ENCODE measurements at places on chromosomes 7 and 10. TPM values are rescaled to one million over a fixed set of nuclear protein-coding genes. Genes with fewer than 3 reads are reported as not detected.

SRI gene
- 75.6 TPM for total RNA-seq

SUN1 gene
- 115 TPM for total RNA-seq

STEAP4 gene
- total RNA-seq, result not detected

CNNM1 gene
- total RNA-seq, result not detected

PRR15 gene
- not detected for total RNA-seq

ANKRD61 gene
- 0.42 TPM for total RNA-seq

IQUB gene
- total RNA-seq, result 0.08 TPM

ZFYVE27 gene
- total RNA-seq, result 20.9 TPM

DNA sequence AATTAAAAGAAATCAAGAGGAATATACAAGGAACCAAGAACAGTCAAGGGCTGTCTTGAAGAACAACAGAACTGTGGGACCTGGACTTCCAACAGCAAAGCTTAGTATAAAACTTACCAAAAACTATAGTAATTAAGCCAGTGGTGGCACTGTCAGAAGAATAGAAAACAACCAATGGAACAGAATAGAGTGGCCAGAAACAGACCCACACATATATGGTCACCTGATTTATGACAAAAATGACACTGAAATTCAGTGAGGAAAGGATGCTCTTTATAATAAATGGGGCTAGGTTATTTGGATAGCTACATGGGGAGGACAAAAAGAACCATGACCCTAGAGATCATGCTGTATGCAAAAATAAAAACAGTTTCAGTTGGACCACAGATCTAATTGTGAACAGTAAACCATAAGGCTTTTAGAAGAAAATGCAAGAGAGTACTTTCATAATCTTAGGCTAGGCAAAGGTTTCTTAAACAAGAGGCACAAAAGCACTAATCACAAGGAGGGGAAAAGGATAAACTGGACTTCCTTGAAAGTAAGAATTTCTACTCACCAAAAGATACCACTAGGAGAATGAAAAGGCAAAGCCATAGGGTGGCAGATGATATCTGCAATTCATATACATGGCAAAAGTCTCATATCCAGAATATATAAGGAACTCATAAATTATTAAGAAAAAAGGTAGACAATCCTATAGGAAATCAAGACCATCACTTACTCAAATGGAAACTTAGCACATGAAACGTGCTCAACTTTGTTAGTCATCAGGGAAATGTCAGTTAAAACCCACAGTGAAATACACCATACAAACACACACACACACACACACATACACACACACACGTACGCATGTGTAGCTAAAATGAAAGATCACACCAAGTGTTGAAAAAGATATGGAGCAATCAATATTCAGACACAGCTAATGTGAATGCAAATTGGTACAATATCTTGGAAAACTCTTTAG lies 20.8 kb downstream of the HYCC1 start:
- DNase-seq, result no peak

DNA sequence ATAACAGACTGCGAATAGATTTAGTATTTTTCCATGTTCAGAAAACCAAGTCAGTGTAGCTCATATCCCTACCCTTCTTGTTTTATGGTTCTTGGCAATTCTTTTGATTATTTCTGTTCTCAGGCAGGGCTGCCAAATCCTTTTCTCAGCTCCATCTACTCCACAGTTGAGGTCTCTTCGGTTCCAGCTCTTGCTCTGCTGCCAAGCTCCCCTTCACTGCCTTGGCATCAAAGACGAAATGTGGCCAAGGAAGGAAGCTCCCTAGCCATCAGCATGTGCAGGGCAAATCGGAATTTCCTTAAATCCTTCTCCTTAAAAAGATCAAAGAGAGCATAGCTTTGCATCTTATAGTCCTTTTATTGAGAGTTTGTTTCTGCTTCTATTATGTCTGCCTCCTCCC lies 116.4 kb upstream of the NOBOX start:
- DNase-seq, result no peak

DNA sequence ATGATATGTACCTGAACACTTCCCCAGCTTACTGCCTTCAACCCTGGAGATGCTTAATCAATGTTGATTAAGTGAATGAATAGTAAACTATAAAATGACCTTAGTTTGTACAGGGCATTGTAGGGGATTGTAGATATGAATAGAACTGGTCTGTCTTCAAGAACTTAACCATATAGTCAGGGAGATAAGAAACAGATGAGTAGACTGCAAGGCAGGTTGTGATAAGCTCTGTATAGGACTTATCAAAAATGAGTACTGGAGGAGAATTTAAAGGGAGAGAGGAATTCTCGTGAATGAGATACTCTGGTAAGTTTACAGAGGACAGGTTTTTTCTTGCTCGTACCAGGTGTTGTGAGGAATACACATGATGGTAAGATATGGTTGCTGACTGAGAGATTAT lies 27.6 kb downstream of the SGPL1 start:
- no peak for DNase-seq

GRCh38 chr7:70710011-70710480 lies 421.9 kb upstream of the GALNT17 start:
- DNase-seq, result no peak

DNA sequence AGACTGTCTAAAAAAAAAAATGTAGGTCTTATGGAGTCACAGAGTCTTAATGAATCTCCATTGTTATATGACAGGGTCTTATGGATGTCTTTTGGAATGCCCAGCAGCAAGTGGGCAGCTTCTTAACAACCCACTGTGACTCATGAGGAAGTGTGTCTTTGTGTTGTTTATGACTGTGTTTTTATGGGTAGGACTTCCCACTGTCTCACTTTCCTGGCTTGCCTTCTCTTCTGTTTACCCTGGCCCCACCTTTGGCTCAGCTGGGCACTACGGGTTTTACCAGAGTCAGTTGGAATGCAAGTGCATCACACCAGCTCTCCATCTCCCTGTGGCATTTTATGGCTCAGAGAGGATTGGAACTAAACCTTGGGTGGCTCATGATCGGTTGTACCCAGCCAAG lies 580.5 kb downstream of the AUTS2 start:
- DNase-seq, result no peak

DNA sequence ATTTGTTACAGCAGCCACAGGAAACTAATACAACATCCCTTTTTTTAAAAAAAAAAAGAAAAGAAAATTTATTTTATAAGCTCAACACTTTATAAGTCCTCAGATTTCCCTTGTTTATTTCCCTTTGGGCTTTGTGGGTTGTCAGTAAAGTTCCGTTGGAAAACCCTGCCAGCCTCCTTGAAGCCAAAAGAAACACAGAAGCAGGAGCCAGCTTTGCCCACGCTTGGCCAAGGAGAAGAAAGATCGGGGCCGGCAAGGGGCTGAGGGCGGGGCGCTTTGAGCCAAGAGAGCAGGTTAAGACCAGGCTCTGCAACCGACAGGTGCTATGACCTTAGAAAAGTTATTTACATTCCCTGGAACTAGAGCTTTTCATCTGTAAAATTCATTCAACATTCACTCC lies 72.7 kb downstream of the RGS10 start:
- no peak for DNase-seq

- DNase-seq, result no peak
Observed at GRCh38 chr7:25562673-25563182, 334.4 kb upstream of the NPVF start.

GRCh38 chr7:81206667-81207360 lies 288.0 kb upstream of the SEMA3C start:
- DNase-seq, result no peak

DNA sequence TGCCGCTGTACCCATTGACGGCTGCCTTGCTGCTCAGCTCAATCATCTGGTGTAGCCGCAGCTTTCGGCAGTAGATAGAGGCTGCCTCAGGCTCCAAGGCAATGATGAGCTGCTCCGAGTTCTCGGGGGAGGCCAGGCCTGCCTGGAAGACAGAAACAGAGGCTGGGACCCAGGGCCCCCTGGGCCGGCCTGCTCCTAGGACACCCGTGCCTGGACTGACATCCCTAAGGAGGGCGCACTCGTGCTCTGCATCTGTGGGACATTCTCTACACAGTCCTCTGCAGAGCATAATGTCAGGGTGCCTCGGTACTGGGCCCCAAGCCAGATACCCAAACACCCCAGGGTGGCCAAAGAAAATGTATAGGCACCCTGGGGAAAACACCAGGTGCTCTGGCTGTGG lies 58.5 kb downstream of the HSPA12A start:
- no peak for DNase-seq

GRCh38 chr7:151891753-151892152 lies 14.8 kb upstream of the PRKAG2 start:
- DNase-seq, result no peak

- no peak for DNase-seq
Observed at GRCh38 chr10:101771380-101771779, 4.5 kb downstream of the FGF8 start.

- no peak for DNase-seq
Observed at GRCh38 chr10:97336446-97336845, 1.9 kb upstream of the FRAT2 start.

GRCh38 chr10:126259760-126260479 lies 128.4 kb downstream of the ADAM12 start:
- no peak for DNase-seq

- DNase-seq, result no peak
Observed at GRCh38 chr10:5117026-5117425, 22.8 kb downstream of the AKR1C3 start.

- no peak for DNase-seq
Observed at GRCh38 chr10:124825702-124826101, 24.1 kb downstream of the ABRAXAS2 start.

DNA sequence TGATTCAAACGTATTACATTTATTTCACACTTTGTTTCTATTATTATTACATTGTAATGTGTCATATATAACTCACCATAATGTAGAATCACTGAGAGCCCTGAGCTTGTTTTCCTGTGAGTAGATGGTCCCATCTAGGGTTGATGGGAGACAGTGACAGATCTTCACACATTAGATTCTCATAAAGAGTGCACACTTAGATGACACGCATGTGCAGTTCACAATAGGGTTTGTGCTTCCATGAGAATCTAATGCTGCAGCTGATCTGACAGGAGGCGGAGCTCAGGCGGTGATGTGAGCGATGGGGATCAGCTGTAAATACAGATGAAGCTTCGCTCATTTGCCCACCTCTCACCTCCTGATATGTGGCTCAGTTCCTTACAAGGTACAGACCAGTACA lies 36.1 kb downstream of the BMPER start:
- no peak for DNase-seq

DNA sequence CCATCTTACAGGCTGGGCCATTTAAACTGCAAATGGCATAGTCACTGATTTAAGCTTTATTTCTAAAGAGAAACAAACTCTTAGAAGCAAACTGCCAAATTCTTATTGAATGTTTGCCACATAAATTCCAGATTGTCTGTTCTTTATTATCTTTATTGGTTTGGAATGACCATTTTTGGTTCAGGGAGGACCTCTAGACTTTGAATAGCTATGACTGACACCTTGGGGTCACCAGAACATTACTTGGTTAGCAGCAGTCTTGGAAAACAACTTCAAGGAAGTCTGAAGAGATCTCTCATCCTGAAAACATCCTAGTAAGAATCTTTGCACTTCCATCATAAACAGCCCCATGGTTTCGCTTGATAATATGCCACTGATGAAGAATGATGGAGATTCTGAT lies 197.1 kb downstream of the SUGCT start:
- no peak for DNase-seq

DNA sequence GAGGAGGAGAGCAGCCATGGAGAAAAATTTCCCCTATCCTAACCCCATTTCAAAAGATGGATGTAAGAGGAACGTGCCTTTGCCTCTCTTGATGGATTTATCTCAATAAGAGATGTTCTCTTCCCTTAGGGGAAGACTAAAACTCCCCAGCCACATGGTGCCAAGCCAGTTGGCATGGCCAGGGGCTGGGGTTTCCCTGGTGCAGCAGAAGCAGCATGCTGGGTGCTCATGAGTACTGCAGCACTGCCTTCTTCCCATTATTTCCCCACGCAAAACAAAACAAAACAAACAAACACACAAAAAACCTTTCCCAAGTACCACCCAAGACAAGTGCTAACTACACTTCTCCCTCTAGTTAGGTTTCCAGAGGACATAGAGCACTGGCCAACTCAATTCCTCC lies 97.2 kb downstream of the DOCK4 start:
- no peak for DNase-seq

- DNase-seq, result no peak
Observed at GRCh38 chr10:30821261-30821993, 191.9 kb upstream of the LYZL2 start.

- no peak for DNase-seq
Observed at GRCh38 chr7:16023046-16023445, 336.6 kb upstream of the MEOX2 start.

Measured in SJSA1 (cell line).